ENCODE measurements at places on chromosomes 2 and 18.

DNA sequence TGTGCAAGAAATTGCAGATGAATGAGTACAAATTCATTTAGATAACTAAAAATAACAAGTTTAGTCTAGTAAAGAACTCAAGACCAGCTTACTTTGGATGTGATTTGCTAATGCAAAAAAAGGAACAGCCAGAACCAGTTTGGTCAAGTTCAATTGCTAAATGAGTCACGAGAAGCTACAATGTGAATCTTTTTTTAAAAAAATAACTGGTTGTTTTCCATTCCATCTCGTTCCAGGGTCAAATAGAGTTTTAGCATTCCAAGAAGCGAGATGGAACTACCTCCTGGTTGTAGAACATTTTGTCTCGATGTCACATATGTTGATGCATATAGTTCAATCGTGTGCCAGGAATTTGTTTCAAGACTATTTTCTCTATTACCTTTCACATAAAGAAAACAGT is 65.0 kb upstream of the IKZF2 start:
- DNase-seq: no peak

- DNase-seq: no peak
Measured at GRCh38 chr18:28725876-28726275, 548.9 kb upstream of the CDH2 start.

DNA sequence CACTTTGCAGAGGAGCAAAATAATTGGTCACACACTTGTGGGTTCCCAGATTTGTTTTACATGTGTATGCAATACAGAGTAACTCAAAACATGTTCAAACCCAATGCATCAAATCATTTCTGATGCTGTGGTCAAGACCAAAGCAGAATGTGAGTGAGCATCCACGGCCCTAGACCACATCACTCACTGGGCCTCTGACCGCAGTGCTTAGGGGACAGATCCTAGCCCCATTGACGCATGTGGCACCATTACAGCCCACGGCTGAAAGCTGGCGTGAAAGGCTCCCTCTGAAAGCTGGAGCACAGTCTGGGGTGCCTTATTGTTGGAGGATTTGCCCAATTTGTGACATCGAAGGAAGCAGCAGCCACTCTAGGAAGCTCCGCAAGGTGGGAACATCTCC is 498.8 kb upstream of the TCF4 start:
- DNase-seq: no peak

- no peak for DNase-seq
Measured at GRCh38 chr2:46569061-46569560, 89.7 kb downstream of the TMEM247 start.

Measured in activated naive CD4-positive, alpha-beta T cell (primary cell).